NCI-H1092 (cell line): ENCODE measurements at places on chromosomes 3 and 15.

DNA sequence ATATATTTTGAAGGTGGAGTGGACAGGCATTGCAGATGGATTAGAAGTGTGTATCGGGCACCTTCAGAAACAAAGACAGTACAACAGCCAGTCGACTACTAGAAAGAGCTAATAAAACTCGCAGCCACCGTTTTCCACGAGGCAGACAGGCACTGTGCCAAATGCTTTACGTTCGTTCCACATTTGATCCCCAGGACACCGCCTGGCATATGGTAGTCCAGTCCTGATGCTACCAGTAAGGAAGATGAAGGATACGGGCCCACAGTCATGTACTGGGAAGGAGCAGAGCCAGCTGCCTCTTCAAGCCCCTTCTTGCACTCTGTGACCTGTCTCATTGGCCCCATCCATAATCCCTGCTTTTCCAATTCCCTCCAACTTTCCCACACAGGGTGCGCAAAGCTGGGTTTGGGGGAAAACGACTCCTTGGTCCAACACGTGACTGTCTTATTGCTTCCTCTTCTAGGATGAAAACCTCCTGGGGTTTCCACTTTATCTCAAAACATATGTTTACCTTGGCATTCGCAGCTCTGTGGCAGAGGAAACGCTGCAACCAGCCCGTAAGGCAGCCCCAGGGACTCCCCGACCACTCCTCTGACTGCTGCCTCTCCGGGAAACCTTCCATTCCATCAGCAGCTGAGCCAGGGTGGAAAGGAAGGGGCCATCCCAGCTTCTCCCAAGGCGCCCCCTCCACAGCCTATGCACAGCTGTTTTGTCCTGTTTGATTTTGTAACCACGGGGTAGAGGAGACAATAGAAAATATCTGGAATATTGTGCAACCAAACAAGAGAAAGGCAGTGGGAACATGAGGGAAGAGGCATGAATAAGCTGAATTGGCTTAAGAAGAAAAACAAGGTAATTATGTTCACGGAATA is 107.4 kb downstream of the ADAMTS17 start:
- DNase-seq: no peak

- no peak for DNase-seq
Measured at GRCh38 chr15:64459066-64459781, 1.2 kb upstream of the ZNF609 start.

GRCh38 chr15:80325206-80325605 is 73.2 kb upstream of the CTXND1 start:
- DNase-seq: no peak

DNA sequence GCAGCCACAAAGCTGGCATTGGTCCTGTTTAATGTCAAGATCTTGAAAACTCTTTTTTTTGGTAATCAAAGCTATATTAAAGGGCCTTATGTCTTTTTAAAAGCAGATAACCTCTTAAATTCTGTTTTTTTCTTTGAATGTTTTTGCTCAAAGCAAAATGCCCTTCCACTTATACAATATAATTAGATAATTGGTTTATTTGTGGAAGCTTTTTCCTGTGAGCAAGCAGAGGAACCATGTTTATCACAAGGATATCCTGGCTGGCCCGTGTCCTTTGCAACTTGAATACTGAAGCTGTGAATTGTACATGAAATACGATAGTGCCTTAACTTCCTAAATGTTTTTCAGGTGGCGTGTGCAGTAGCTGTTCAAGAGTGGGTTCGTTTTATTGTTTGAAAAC is 2.6 kb downstream of the ST3GAL6 start:
- DNase-seq: no peak

DNA sequence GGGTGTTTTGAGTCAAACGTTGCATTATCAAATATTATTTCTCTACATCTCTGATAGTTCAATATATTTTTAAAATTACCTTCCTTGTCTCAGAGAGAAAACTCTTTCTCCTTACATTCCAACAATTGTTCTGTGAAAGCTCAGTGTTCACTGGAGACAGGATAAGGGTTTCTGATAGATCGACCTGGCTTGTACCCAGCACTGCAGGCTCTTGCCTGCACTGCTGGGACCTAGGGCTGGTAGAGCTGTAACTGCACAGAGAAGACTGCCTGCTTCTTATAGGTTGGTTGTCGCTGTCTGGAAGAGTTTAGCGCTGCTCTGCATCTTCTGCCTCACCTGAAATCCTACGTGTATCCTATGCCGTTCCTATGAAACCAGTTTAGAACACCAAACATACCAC is 249.9 kb upstream of the LRTM1 start:
- DNase-seq: no peak

- DNase-seq: no peak
Measured at GRCh38 chr3:23519314-23520208, 286.2 kb upstream of the UBE2E1 start.

GRCh38 chr15:59332009-59332408 is 40.7 kb downstream of the MYO1E start:
- no peak for DNase-seq

DNA sequence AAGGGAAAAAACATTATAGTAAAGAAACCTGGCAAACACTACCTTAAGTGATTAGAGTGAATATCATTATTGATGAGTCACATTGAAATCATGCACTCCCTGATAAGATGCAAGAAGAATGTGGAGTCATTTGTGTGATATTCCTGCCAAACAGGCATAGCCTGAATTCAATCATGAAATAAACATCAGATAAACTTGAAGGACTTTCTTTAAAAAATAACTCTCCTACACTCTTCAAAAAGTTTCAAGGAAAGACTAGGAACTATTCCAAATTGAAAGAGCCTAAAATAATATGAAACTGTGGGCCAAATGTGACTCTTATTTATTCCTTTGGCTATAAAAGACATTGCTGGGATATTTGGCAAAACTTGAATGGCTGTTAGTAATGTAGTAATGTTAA is 625.7 kb upstream of the LMCD1 start:
- DNase-seq: no peak

- DNase-seq: no peak
Measured at GRCh38 chr3:59180006-59180405, 130.2 kb upstream of the CFAP20DC start.

- DNase-seq: no peak
Measured at GRCh38 chr3:14156201-14156600, 22.2 kb downstream of the XPC start.

DNA sequence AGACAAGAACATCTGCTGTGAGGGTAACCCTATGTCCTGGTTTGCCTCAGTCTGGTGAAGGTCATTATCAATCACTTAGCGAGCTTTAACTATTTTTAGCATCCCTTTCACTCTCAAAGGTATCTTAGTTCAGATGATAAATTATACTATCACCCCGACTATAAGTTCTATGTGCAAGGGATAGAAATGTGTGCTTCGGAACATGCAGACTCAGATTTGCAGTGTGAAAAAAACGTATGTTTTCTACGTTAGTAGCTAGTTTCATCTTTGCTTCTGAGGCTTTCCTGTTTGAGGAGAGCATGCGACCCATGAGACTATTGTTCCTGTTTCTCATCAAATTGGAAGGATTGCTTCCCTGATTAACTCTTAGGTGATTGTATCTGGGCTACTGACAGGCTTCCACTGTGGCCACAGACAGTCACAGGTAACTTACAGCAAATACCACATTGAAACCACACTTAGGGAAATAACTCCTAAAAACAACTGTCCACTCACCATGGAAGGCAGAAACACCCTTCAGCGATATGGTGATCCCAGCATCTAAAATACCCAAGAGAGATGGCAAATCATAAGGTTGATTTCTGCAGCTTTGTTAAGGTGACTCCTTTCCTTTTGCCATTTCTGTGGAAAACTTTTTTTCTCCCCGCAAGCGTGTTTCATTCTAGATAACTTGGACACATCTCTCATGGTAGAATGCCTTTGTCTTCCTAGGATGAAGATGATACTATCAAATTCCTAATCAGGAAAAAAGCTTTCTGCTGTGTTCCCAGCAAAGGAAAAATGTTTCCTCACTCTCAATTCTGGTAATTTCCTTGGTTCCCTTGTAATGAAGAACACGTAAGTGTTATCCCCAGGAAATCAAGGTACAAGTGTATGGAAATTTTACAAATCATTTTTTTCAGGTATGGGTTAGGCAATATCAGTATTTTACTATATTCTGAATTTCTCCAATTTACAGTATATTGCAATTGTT is 5.2 kb downstream of the GCSAM start:
- no peak for DNase-seq

- no peak for DNase-seq
Measured at GRCh38 chr3:169869484-169870220, at the start of gene LRRC31. Gene LRRC31 (minus strand): TSS chr3:169869935. CDS start chr3:169869807, 128 bp downstream.

DNA sequence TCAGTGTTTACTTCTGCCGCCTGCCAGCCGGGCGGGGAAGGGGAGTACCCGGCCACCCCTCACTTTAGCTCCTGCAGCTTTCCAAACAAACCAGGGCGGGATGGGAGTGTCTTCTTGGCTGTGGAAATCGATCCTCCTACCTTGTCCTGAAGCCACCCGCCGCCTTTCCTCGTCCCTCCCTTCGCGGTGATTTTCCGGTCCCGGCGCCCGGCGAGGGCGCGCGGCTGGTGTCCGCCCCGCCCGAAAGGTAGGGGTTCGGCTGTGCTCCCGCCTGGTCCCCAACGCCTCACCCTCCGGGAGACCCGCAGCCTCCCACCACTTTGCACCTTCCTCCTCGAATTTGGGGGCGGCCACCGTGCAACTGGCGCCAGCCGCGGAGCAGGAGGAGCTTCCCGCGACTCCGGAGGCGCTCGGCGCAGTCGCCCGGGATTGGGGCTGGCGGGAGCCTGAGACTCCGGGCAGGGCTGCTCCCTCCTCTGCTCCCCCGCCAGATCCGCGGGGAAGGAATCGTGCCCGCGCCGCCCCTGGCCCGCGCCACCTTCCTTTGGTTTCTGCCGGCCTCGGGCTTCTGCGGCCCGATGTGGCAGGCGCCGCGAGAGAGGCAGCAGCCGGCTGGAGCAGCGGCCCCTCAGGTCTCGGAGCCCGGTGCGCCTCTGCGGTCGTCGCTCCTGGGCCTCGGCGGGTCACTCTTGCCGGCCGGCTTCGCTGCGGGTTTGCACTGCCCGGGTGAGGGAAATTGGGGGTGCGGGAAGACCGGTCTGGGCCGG is 30.7 kb upstream of the ST3GAL6 start:
- DNase-seq: peak; percentile 12

DNA sequence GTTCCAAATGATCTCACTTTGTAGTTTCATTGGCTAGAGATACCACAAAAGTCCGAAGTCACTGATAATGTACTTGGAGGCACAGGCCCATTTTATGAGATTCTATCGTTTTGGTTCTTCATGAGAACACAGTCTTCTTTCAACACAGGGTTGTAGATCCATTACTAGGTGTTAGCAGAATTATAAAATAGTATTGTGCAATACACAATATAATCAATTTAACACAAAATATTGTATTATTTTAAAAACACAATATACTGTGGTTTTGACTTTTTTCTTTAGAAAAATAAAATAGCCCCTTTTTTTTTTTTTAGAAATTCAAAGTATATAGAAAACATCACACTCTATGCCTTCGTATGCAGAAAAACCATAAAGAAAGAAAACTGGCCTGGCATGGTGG is 138.6 kb upstream of the TSC22D2 start:
- no peak for DNase-seq

GRCh38 chr3:186589856-186590579 is 19.5 kb downstream of the DNAJB11 start:
- no peak for DNase-seq

GRCh38 chr3:148697306-148698189 is at the start of gene AGTR1:
Gene AGTR1 (plus strand): TSS chr3:148697903. CDS start chr3:148741036, 43,133 bp downstream.
- no peak for DNase-seq

DNA sequence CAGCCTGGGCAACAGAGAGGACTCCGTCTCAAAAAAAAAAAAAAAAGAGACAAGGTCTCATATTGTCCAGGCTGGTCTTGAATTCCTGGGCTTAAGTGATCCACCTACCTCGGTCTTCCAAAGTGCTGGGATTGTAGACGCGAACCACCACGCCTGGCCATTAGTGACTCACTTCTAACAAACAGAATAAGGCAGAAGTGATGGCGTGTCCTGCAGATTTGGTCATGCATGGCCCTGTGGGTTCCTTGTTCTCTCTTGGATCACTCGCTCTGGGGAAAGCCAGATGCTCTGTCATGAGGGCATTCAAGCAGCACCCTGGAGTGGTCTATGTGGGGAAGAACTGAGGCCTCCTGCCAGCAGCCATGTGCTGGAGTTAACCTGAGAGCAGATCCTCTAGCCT is 27.4 kb upstream of the TJP1 start:
- DNase-seq: no peak

GRCh38 chr3:87694678-87695077 is 364.1 kb downstream of the CGGBP1 start:
- DNase-seq: no peak

GRCh38 chr15:64535460-64536243 is 75.3 kb downstream of the ZNF609 start:
- DNase-seq: no peak
